T follicular helper cell (primary cell): ENCODE measurements at places on chromosomes 1 and 21.

DNA sequence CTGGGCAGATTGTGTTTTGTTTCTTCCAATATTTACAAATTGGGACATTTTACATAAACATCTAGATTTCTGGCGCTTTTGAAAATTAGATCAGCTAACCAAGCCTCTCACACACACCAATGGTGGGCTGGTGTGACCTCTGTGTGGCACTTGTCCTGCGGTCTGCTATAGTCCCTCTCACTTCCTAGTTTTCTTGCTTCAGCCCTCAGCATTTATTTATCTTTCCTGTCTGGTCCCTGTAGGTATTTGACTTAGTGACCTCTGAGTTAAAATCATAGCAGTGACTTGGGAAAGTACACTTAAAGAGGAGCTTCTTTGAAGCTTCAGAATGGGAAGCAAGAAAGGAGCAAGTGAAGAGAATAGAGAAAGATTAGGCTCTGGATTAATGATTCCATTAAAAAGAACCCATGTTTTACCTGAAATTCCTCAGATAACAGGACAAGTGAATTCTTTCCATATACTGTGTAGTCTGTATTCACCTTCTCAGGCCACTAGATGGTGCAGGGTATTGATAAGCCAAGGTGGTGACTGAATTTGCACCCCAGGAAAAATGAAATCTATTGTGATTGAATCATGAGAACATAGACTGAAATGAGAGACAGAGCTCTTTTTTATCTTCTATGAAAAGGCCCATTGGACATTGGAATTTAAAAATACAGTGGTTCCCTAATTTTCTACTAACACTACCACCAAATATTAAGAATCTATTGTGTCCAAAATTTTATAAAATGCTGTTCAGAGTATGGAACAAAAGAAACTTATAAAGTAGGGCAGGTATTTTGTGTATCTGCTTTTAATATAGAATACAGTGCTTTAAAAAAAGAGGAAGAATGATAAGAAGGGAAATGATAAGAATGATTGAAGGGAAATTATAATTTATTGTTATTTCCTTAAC is 7.1 kb upstream of the DIPK1A start:
- no peak for DNase-seq

- DNase-seq: peak; percentile 63
Observed at GRCh38 chr1:27102707-27103468, 52.0 kb downstream of the SLC9A1 start.

DNA sequence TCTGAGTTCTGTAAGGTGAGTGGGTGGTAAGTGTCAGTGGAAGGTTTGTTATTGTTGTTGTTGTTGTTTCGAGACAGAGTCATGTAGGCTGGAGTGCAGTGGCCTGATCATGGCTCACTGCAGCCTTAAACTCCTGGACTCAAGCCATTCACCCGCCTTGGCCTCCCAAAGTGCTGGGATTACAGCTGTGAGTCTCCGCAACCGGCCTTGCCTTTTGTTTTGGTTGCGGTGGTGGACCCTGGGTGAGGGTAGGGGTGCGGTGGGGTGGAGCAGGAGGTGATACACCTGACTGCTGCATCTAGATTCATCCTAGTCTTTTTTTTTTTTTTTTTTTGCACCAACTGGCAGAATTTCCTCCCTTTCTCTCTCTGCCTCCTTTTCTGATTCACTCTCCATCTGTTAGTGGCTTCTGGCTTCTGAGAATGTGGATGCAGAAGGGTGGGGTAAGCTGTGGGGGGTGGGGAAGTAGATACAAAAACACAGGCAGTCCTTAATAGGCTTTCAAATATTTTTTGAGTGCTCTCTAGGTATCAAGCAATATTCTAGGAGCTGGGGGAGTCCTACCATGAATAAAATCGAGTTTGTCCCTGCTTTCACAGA is 4.6 kb upstream of the GMEB1 start:
- DNase-seq: no peak

- no peak for DNase-seq
Observed at GRCh38 chr1:205142102-205142469, 20.3 kb upstream of the RBBP5 start.

GRCh38 chr1:156859523-156860112 is 701 bp upstream of the INSRR start:
- DNase-seq: no peak

GRCh38 chr1:184851822-184852746 is 97.4 kb upstream of the EDEM3 start:
- DNase-seq: no peak

DNA sequence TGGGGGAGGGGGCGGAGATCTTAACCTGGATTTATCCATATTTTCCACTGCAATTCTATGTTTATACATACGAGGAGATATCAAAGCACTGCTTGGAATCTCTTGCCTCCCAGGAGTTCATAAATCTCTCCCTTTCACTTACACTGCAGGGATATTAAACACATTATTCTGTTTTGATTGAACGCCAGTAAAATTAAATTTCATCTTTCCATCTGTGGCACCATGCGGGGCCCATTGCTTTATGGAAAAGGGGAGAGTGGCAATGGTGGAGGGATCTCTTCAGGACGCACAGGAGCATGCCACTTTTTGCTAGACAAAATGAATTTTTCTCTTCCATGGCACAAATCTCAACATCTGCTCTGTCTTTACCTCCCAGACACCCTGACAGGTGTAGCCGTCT is 648.0 kb upstream of the PLXNA2 start:
- no peak for DNase-seq

GRCh38 chr21:32101277-32101676 is 177.6 kb downstream of the MIS18A start:
- DNase-seq: no peak

GRCh38 chr21:34698270-34699015 is 29.6 kb downstream of the CLIC6 start:
- DNase-seq: no peak

DNA sequence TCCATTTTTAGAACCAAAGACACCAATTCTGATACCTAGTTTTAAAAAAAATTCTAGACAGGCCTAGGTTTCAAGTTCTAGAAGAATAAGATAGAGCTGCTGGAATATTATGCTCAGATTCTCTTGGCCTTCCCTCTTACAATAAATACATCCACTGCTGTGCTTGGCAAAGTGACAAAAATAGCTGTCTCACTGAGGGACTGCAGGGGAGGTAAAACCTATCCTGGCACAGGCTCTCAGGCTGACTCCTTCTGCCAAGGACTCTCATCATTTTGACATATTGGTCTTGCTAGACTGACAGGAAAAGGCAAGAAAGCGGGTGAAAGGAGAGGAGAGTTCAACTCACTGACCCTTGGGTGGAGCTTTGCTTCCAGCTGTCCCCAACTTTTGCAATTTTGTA is 197.0 kb upstream of the LHX8 start:
- DNase-seq: no peak

- no peak for DNase-seq
Observed at GRCh38 chr1:27348861-27349783, 7.3 kb downstream of the SYTL1 start.

GRCh38 chr1:194935864-194936263 is 1672.4 kb downstream of the KCNT2 start:
- DNase-seq: no peak

GRCh38 chr1:241696172-241696814 is 44.2 kb downstream of the WDR64 start:
- no peak for DNase-seq

GRCh38 chr21:15430577-15430976 is 299.2 kb upstream of the USP25 start:
- no peak for DNase-seq
